Neural progenitor cell (in vitro differentiated cells): ENCODE measurements at places on chromosomes 16 and 17.

- peak; percentile 37 for DNase-seq
These were observed 140.9 kb downstream of the CCT6B start for GRCh38 chr17:34820248-34820801.

GRCh38 chr17:61131585-61131984, 268.1 kb upstream of the TBX2 start:
- DNase-seq = no peak

GRCh38 chr17:60153606-60154390, 4.0 kb downstream of the CA4 start:
- no peak for DNase-seq

DNA sequence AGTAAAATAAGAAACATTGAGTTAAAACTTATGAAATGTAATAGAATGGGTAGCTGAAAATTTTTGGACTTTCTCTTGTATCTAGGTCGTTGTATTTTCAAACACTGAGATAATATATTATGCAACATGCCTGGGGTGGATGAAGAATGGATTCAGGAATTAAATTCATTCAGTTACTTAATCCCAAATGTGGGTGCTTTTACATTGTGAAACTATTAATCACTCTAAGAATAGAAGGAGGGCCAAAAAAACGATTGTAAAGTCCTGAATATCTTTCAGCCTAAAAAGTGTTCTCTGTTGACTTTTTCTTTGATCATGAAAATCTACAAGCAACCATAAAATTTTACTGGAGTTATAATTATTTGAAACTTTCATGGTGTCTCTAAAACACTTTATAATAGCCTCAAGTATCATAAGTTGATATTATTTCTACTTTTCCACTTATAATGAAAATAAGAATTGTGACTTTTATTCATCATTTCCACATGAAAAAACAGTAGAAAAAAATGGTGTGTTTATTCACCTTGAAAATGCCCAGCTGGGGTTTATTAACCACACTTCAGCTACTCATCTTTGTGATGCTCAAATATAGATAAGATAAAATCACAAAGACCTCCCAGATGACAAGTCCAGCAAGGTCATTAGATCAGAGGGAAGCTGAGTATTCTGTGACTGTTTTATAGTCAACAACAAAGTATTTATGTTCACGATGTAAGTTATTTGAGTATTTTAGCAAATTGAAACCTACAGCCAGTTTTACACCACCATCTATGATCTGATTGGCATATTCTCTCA, 619.9 kb upstream of the SOX9 start:
- DNase-seq = no peak

DNA sequence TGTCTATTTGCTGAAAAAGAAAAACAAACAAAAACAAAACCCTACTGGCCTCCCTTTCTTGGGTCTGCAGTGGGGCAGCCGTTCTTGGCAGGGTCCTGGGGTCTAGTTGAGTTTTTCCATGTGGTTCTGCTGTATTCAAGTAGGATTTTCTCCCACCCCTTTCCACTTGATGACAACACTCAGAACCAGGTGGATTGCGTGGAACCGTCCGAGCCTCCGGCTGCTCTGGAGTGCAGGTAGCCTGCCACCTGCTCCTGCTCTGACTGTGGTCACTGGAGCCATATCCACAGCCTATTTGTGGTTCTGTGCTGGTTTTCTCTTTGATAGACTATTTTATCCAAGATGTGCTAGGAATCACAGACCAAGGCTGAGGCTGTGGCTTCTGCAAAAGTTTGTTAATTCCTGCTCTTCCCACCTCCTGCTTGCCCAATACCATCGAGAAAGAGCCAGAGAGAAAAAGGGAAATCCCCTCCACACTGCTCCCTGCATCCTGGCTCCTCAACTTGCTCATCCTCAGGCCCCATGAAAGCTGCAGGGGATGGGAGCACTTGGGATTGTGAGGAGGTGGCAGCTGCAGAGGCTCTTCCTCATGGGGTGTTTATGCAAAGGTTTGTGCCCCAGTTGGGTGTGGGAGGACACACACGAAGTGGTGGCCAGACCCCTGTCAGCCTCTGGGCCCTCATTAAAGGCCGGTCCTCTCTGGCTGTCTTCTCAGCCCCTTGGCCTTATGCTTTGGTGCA, 377.8 kb upstream of the TNRC6C start:
- no peak for DNase-seq

GRCh38 chr16:30948667-30949649, at the start of gene ORAI3:
TSS of gene ORAI3 (plus strand) at chr16:30949068. CDS start at chr16:30949290, 222 bp downstream.
- peak; percentile 84 for DNase-seq

DNA sequence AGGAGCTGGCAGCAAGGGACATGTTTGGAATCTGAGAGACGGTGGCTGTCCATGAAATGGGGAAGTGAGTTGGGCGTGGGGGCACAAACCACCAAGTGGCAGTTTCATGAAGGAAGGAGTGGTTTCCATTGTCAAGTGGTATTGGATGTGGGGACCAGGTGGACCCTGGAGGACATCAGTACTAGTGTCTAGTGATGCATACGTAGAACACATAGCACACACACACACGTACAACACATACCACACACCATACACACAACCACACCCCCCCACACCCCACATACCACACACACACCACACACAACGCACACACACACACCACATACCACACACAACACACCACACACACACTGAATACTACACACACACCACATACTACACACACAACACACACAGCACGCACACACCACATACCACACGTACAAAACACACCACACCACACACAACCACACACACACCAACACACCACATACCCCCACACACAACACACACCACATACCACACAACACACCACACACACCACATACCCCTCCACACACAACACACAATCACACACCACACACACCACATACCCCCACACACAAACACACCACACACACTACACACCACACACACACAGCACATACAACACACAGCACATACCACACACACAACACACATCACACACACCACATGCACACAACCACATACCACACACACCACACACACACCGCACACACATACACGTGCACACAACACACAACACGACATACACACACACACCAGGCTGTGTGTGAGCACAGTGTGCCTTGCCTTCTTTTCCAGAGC, 41.1 kb upstream of the GSE1 start:
- no peak for DNase-seq

GRCh38 chr17:77698903-77699623, 259.4 kb upstream of the TNRC6C start:
- no peak for DNase-seq

- DNase-seq = no peak
These were observed 27.0 kb downstream of the NPTX1 start for GRCh38 chr17:80449194-80449929.

- DNase-seq = no peak
These were observed 1.4 kb downstream of the ERCC4 start for GRCh38 chr16:13921328-13921727.

DNA sequence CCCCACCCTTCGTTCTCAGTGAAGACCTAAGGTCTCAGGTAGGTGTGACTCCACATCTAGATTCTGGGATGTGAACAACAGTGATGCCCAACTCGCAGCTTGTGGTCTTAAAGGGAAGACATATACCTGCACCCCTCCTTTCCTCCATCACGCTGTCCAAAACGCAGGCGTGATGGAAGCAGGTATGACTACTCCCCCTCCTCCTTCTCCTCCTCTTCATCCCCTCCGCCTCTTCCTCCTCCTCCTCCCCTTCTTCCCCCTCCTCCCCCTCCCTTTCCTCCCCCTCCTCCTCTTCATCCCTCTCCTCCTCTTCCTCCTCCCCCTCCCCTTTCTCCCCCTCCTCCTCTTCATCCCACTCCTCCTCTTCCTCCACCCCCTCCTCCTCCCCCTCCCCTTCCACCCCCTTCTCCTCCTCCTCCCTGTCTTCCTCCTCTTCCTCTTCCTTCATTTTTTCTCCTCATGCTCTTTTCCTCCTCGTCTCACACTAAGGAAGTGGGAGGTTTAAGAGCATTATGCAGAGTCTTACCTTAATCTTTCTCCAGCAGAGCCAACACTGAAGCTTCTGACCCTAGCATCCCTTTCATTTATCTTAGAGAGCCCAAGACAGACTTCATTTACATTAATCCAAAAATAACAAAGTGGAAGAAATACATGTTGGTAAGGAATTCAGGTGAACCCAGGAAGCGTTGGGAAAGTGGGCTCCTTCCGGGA, 352.5 kb downstream of the FOXL1 start:
- DNase-seq = no peak

- DNase-seq = no peak
These were observed 19.8 kb downstream of the TAOK1 start for GRCh38 chr17:29409963-29410362.

- no peak for DNase-seq
These were observed 124.0 kb downstream of the RGS9 start for GRCh38 chr17:65261152-65261551.

DNA sequence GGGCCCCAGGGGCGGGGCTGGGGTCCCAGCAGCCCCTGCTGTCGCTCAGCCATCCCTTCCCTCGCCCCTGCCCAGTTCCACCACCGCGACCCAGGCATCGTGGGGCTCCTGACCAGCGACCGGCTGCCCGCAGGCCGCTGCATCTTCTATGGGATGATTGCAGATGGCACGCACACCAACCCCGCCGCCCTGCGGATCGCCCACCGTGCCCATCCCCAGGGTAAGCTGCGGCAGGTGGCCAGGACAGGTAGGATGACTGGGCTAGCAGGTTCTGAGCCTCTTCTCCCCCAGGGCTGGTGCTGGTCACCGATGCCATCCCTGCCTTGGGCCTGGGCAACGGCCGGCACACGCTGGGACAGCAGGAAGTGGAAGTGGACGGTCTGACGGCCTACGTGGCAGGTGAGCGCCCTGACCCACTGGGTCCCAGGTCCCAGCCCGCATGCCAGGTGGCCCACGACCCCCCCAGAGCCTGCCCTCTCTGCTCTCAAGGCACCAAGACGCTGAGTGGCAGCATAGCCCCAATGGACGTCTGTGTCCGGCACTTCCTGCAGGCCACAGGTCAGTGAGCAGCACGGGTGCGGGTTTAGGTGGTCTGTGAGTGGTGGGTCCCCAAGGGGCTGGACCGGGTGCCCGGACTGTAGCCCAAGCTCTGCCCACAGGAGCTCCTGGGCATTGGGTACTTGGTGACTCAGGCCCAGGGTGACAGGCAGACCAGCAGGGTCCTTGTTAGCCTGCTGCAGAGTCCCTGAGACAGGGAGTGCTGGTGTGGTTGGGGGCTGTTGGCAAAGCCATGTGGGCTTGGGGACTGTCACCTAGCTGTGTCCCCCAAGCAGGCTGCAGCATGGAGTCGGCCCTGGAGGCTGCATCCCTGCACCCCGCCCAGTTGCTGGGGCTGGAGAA, 2.8 kb downstream of the CEMP1 start:
- DNase-seq = no peak

DNA sequence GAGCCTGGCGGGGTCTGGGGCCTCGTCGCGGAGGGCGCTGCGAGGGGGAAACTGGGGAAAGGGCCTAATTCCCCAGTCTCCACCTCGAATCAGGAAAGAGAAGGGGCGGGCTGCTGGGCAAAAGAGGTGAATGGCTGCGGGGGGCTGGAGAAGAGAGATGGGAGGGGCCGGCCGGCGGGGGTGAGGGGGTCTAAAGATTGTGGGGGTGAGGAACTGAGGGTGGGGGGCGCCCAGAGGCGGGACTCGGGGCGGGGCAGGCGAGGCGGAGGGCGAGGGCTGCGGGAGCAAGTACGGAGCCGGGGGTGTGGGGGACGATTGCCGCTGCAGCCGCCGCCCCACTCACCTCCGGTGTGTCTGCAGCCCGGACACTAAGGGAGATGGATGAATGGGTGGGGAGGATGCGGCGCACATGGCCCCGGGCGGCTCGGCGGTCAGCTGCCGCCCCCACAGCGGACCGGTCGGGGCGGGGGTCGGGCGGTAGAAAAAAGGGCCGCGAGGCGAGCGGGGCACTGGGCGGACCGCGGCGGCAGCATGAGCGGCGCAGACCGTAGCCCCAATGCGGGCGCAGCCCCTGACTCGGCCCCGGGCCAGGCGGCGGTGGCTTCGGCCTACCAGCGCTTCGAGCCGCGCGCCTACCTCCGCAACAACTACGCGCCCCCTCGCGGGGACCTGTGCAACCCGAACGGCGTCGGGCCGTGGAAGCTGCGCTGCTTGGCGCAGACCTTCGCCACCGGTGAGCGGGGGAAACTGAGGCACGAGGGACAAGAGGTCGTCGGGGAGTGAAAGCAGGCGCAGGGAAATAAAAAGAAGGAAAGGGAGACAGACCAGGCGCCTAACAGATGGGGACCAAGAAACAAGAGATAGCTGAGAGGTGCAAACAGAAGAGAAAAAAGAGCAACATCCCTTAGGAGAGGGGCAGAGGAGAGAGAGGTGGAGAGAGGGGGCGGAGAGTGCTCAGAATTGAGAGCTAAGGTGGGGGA, at the start of gene PNMT:
Gene PNMT (plus strand): TSS at position 509 of the 980 bp plus-strand sequence. CDS start 23 bp downstream, at position 532.
- peak; percentile 92 for DNase-seq

DNA sequence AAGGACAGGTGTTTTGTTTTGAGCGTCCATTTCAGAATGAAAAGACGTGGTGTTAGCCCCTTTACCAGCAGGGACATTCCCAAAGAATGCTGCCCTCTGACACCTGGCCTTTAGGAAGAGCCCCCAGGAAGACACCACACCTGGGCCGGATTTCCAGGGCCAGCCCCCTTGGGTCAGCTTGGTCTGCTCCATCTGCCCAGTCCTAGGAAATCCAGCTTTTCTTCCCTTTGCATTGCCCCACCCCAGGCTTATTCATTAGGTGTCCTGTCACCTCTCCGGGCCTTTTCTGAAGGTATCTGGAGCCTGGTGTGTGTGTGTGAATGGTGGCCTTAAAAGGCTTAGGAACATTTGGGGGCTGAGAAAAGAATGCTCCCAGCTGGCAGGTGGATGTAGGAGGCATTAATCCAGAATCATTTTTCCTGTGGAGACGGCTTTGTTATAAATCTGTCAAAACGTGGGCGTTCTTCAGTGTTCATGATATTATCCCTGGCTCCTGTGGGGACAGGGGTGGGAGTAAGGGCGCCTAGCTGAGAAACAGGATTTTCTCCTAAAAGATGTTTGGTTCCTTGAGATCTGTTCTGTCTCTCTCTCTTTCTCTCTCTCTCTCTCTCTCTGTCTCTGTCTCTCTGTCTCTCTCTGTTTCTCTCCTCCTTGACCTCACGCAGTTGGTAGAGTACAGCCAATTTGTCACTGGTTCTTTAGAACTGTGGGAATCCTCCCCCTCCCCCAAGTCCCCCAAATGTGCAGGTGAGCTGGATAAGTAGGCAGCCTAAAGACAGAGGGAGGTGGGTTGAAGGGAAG, 84.0 kb downstream of the NTN1 start:
- no peak for DNase-seq

DNA sequence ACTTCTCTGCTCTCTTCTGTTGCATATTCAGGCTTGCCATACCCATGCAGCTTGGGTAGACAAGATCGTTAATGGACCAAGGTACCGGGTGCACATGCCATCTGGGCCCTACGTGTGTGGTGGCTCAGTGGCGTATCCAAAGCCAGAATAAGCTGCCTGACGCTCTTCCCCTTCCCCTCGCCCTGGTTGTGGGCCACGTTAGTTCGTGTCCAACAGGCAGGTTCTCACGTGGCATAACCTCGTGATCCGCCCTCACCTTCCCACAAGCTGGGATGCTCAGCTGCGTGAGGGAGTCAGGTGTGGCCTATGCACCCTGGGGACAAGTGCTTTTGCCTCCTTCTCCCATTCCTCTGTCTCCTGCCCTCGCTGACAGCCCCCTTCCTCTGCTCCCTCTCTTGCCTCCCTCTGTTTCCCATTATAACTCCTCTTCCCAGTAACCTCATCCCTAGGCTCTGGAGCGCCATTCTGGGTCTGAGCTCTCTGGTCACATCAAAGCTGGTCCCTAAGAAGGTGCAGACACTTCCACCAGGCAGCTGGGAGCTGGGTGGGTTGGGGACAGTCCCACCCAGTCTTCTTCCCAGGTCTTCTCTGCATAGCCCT, 77.6 kb downstream of the PLD6 start:
- DNase-seq = no peak
